Cortex of kidney (tissue), 1 donor: ENCODE measurements at places on chromosomes 11 and 22.

DNA sequence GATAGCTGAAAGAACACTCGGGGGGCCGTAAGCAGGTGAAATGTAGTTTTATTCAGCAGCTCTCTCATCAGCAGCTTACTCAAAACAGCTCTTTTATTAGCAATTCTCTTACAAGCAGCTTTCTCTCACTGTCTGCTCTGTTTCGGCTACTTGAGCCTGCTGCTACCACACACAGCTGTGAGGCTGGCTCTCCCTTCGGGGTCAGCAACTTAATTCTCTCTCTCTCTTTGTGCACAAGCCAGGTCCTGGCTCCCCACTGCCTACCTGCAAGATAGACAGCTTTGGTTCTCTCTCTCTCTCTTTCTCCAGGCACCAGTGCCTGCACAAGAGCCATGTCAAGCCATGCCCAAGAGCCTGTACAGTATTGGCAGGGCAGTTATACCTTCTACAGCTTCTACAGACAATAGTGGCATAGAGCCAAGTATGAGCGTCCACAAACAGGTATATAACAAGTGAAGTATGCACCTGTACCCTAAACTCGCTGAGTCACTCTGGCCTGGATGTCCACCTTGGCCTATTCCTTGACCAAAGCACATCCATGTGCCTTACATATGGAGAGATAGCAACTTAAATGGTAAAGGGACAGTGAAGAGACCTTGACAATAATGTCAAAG, 110.8 kb downstream of the MTNR1B start:
- DNase-seq = no peak

- DNase-seq = no peak
These were observed 4.4 kb downstream of the NAALADL1 start for GRCh38 chr11:65053827-65054508.

- DNase-seq = no peak
These were observed 21.8 kb downstream of the RNF169 start for GRCh38 chr11:74770456-74770855.

DNA sequence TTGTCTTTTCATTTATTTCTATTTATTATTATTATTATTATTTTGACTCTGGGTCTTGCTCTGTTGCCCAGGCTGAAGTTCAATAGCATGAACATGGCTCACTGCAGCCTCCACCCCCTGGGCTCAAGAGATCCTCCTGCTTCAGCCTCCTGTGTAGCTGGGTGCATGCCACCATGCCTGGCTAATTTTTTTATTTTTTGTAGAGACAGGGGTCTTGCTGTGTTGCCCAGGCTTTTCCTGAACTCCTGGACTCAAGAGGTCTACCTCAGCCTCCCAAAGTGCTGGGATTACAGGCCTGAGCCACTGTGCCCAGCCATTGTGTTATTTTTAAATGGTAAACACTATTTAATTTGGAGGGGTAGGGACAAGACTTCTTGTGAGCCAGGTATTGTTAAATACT, 23.3 kb upstream of the RRM1 start:
- DNase-seq = no peak

DNA sequence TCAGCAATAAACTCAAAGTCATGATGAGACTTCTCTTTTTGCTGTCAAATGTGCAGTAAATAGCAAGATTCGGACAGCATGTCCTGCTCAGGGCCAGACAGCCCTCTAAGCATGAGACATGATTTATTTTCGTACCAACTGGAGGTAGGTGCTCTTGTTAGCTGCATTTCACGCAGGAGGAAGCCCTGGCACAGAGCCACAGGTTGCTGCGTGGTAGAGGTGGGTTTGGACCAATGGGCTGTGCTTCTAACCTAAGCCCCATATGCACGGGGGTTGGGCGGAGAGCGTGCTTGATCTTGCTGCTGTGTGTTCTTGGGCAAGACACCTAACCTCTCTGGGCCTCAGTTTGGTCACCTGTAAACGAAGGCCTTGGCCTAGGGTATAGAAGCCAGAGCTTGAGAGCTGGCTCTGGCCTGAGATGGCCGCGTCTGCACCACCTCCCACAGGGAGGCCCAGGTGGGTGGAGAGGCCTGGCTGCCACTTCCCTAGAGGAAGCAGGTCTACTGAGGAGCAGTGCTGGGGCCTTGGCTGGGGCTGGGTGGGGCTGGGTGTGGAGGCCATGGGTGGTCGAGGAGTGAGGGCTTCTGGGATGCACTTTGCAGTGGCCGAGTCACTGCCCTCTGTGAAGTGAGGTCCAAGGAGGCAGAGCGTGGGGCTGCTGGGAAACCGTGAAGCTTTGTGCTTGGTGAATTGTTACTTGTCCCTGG, 38.5 kb upstream of the GRAMD4 start:
- no peak for DNase-seq

DNA sequence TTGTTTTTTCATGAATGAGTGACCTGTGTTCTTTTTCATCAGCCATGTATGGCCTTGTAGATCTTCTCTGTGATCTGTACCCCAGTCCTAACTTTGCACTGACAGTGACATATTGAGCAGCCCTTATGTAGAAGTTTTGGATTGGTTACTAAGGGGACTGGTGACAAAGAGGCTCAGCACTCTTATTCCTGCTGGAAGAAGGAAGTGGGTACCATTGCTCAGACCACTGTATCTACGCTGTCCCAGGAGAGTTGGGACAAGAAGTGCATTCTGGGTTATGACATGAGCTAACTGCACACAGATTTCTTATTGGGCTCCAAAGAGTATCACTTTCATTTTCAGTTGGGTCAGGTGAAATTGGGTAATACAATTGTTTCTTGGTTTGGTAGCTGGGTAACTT, 107.8 kb upstream of the RASSF10 start:
- DNase-seq = no peak

GRCh38 chr22:30947816-30948454, 20.6 kb downstream of the MORC2 start:
- no peak for DNase-seq

DNA sequence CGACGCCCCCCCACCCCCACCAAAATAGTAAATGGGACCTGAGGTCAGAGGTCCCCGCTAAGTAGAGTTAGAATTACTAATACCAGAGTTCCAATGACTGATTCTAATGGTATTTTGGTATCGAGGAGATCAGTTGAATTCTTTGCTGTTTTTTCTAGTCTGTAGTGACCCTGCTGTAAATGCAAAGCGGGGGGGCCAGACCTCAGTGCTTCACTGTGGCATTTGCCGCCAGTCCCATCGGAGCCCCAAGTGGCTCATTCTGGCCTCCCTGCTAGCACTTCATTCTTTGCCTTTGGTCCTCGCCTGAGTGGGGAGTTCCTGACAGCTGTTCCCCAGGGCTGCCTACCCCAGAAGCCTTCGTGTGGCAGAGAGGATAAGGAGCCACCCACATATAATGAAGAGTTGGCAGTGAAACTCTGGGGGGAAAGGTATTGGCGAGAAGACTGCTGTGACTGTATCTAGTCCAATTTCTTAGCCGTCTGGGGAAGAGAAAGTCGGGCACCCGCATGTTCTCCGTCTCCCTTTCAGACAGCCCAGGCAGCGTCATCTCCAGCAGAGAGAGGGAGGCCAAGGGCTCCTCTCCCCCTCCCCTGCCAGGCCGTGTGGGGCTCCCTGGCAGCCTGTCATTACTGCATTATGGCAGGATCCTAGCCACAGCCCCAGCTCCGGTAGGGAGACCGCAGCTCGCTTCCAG, 19.4 kb upstream of the CABP7 start:
- no peak for DNase-seq

GRCh38 chr11:99893811-99894210, 793.3 kb upstream of the ARHGAP42 start:
- no peak for DNase-seq

GRCh38 chr11:70255477-70256116, 14.9 kb upstream of the PPFIA1 start:
- DNase-seq = no peak

- DNase-seq = no peak
These were observed 34.9 kb downstream of the P4HA3 start for GRCh38 chr11:74276581-74276980.

DNA sequence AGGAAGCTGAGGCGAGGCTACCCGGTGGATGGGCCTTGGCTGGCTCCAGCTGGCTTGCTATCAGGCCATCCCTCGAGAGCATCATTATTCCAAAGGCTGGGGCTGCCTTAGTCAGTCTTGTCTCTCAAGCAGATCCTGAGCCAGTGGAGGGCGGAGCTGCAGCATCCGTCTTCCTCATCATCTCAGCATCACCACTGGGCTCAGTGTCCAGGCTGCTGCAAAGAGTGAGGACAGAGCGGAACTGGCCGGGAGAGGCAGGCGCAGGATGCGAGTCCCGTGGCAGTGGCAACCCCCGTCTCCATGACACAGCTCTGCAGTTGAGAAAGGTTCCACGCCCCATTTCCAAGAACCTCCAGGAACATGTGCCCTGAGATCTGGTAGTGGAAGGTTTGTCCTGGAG, 4.4 kb downstream of the TP53I11 start:
- DNase-seq = no peak

GRCh38 chr11:122359081-122359571, 243.1 kb upstream of the BLID start:
- no peak for DNase-seq

DNA sequence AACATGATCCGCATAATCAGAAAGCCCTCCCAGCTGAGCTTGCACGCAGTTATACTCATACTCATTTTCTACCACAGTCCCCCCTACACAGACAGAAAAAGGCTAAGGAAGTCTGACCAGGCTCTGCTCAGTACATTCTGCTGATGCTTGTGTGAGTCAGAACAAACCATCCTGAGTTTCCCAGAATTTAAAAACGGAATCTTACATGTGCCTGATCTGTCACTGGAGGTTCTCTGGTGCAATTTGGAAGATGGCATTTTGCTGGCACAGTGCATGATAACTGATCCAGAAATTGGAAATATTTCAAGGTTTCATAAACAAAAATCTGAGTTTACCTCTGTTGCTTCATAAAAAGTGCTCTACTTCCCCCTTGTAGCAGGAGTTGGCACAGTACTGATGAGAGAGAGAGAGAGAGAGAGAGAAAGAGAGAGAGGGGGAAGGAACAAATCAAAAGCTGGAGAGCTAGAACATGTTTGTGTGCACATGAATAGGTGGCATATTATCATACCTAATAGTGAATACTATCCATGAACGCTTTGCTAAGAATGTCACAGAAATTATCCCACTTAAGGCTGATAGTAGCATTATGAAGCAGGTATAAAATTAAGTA, 1085.3 kb downstream of the DLG2 start:
- no peak for DNase-seq

DNA sequence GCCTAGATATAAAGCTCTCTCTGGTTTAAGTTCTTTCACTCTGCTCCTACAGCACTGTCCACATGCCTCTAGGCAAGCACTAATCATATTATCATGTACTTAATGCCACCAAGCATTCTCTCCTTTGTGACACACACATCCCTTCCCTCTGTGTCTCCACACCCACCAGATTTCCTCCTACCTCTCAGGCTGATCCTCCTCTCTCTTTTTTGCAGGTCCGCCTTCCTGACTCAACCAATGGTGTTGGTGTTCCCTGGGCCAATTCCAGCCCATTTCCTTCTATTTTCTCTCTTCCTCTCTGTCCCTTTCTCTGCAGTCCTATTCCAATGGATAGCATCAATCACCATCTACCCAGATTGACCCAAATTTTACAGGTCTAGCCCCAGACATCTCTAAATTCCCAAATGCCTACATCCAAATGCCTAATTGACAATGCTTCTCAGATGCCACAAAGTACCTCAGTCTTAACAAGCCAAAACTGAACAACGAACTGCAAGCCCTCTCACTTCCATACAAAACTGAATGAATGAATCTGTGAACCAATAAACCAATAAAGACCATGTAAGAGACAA, 504 bp upstream of the ZNF215 start:
- no peak for DNase-seq

- DNase-seq = no peak
These were observed 17.5 kb downstream of the USP2 start for GRCh38 chr11:119363851-119364590.

DNA sequence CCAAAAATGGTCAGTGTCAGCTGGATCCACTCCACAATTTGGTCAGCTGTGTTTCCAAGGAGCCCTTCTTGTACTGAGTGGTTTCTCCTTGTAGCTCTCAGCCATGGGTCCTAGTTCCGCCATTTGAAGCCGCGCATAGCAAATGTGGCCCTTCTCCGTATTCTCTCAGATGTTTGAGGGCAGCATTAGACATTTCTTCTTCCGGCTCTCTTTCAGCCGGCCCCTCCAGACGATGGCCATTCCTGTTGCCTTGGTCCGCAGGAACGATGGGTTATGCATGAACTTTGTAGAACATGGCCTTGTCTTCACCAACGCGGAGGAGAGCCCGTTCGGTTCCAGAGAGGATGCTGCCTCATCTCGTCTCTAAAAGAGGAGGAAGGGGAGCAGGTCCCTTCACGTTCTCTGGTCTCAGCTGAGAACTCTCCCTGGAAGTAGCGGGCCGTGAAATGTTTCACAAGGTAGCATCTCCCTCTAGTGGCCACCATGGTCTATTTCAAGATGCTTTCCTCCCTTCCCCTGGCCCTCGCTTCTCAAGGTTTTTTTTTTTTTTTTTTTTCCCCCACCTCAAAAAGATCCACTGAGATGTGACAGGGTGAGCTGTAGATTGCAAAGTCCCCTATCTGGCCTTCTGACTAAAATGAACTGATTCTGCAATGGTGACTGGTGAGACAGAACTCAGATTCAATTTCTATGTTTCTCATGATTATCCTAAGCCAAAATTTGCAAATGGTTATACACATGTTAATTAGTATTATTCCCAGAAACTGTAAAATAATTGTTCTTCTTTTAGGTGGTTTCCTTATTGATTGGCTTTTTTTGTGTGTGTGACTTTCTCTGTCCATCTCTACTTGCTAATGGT, 19.8 kb upstream of the PLET1 start:
- no peak for DNase-seq

DNA sequence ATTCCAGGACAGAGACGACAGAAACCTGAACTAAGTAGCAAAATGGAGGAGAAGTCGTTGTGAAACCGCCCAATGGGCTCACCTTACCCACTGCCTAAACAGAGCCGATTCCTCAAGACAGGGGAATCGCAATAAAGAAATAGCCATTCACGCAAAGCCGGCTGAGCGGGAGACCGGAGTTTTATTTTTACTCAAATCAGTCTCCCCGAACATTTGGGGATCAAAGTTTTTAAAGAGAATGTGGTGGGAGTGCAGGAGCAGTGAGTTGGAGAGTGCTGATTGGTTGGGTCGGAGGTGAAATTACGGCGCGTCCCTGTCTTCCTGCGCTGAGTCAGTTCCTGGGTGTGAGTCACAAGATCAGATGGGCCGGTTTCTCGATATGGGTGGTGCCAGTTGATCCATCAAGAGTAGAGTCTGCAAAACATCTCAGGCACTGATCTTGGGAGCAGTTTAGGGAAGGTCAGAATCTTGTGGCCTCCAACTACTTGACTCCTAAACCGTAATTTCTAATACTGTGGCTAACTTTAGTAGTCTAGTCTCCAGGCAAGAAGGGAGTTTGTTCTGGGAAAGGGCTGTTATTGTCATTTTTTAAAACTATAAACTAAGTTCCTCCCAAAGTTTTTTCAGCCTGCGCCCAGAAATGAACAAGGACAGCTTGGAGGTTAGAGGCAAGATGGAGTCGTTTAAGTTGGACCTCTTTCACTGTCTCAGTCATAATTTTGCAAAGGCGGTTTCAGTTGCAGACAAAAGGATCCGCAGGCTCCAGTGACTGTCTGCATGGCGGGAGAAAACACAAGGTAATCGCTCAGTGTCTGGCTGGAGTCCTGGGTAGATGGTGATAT, 34.1 kb downstream of the OR4D9 start:
- DNase-seq = no peak
